ENCODE measurements at places on chromosomes 16 and 17.

- no peak for DNase-seq
Measured at GRCh38 chr16:56667581-56668571, at the start of gene MT1G. Gene MT1G, minus strand, starts transcription at chr16:56668065. Its CDS starts 72 bp downstream, at chr16:56667993.

- DNase-seq = no peak
Measured at GRCh38 chr16:53445534-53445933, 11.3 kb downstream of the RBL2 start.

GRCh38 chr16:56207421-56207820 lies 16.1 kb downstream of the GNAO1 start:
- no peak for DNase-seq

DNA sequence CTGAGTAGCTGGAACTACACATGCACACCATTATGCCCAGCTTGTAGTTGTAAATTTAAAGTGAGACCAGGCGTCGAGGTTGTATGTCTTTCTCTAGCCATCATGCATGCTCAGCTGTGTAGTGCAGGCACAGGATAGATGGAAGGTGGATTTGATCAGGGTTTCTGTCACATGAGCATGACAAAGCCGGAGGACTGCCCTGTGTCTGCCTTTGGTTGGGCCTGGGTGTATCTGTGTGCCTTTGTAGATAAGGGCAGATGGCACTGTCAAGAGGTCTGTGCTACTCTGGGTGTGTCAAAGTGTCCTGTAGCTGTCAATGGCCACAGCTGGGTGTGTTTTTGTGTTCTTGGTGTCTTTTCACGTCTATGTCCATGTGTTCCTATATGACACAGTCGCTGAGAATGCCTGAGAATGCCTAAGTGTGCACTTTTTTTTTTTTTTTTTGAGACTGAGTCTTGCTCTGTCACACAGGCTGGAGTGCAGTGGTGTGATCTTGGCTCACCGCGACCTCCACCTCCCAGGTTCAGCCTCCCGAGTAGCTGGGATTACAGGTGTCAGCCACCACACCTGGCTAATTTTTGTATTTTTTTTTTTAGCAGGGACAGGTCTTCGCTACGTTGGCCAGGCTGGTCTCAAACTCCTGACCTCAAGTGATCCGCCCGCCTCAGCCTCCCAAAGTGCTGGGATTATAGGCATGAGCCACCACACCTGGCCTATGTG lies 4.1 kb upstream of the NAGS start:
- DNase-seq = no peak

DNA sequence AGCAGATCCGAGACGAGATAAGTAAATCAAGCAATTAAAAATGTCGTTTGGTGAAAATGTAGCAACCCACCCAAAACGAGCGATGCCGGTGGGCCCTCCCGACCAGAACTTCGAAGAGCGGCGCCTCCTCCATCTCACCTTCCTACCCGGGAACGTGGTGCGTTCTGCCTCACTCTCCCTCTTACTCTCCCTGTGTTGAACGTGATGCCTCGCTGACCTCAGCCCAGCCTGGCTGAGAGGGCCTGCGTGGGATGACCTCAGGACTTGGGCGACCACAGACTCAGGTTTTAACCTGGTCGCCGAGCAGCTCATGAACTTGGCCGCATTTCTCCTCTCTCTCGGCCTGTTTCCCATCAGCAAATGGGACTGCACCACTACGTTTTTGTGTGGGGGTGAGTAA lies 69.7 kb upstream of the RPL38 start:
- no peak for DNase-seq

- DNase-seq = no peak
Measured at GRCh38 chr16:68506331-68507053, 32.6 kb upstream of the ZFP90 start.

DNA sequence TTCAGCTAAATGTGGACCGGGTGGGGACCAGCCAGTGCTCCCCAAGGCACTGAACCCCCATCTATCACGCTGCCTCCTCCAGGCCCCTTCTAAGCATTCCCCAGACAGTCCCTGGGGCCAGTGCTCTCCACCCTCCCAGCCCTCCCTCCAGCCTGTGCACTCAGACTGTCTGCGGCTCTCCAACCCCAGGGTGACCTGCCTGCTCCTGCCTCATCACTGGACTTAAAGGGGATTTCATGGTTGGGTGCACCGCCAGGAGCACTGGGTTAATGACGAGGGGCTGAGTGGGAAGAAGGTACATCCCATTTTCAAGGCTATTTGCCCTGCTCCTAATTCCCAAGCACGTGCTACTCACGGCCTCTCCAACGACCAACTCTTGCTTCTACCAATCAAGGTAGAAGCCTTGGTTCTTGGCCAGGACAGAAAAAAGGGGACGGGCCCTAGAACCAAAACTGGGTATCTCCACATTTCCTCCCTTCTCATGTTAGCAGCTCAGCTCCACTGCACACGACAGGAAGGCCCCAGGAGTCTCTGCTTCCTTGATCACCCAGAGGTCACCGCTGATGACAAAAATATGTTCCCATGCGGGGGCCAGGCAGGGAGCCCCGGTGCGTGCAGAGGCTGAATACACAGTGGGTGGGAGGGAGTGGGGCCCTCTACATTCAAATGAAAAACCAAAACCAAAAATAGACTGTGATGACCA lies 3.5 kb upstream of the ABR start:
- no peak for DNase-seq

- no peak for DNase-seq
Measured at GRCh38 chr17:1126801-1127550, 52.8 kb downstream of the ABR start.

DNA sequence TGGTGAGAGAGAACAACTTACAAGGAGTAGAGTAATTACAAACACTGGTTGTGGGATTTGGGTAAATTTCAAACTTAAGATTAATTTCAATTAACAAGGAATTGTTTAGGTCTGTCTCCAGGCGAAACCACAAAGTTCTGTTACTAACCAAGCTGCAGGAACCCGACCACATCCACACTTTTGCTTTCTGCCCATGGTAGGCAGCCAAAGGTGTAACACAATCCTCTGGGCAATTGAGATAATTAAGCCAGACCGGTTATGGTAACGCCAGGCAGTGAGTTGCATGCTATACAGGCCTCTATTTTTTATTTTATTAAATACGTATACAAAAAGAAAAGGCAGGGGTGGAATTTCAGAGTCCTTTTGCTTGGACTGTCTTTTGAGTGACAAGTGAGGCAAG lies 12.0 kb downstream of the KCNJ2 start:
- DNase-seq = no peak

DNA sequence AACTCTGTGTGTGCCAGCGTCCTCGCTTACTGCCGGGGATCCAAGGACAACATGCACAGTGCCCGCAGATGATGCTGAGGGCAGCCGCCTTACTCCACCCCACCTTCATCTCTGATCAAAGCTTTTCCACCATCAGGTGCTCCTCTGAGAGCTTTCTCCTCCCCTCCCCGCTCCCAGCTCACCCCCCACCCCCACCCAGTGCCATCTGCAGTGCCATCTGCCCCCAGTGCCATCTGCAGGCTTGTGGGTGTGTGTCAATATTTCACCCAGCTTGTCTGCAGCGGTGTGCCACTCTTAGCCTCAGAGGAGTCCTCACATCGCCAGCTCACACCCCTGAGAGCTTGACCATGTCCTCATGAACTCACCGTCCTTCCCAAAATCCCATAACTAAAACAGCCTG lies 98.2 kb upstream of the NOL11 start:
- DNase-seq = no peak

- no peak for DNase-seq
Measured at GRCh38 chr17:61455324-61456060, 3.3 kb downstream of the TBX4 start.

DNA sequence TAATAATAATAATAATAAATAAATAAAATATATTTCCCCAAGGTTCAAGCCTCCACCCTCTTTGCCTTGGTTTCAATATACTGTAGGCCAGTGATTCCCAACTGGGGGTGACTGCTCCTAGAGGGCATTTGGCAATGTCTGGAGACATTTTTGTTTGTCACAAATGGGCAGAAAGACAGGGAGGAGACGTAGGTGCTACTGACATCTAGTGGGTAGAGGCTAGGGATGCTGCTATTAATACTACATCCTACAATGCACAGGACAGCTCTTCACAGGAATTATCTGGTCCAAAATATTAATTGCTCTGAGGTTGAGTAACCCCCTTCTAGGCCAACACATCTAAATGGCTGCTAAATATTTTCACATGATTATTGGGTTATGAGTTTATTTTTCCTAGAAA lies 12.8 kb upstream of the PRR14 start:
- DNase-seq = no peak

- no peak for DNase-seq
Measured at GRCh38 chr17:83104577-83105505, 25.4 kb downstream of the METRNL start.

DNA sequence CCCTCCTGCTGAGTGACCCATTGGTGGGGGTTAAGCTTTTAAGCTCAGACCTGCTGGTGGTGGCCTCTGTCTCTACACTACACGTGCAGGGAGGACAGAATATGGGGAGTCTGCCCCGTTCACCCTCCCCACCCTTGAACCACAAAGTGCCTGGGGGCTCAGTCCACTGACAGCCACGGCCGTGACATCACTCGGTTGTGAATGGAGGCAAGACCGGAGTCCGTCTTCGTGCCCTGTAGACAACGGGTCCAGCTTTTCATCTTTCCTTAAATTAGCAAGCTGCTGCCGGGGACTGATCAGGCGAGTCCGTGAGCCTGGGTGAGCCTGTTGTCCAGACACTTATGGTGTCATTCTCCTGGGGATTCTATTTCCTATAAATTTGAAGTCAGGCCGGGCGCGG lies 67.4 kb downstream of the CRISPLD2 start:
- no peak for DNase-seq

DNA sequence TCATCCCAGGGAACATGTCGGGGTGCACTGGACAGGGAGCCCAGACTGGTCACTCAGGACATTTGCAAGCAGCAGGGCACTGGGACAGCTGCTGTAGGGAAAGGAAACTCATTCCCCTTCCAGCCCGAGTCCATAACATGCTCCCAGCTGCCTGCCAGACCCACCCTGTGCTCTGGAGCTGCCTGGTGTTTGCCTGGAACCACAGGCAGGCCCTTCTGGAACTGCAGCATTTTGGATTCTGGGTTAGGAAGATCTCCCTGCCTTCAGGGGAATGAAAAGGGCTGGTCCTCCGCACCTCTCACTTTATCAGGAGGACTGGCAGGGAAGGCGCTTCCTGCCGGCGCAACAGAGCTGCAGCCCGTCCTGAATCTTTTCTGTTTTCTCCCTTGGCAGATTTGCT lies 41.2 kb downstream of the MEAK7 start:
- no peak for DNase-seq

DNA sequence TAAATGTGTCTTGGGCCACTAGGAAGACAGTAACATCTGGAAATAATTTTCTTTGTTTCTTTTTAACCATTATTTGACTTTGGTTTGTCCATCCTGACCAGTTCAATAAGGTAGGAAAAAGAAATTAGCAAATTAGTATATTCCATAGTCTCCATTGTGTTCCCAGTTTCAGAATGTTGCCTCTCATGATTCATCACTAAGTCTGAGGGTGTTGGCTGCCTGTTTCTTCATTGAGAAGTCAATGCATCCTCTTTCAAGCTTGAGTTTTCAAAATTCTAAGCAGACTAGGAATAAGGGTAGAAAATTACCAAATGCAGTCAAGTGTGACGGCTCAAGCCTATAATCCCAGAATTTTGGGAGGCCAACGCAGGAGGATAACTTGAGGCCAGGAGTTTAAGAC lies 41.9 kb downstream of the ZFHX3 start:
- no peak for DNase-seq

- no peak for DNase-seq
Measured at GRCh38 chr17:75063626-75064025, 16.6 kb downstream of the KCTD2 start.

GRCh38 chr16:4407543-4408322 lies 8.7 kb downstream of the CORO7 start:
- no peak for DNase-seq

DNA sequence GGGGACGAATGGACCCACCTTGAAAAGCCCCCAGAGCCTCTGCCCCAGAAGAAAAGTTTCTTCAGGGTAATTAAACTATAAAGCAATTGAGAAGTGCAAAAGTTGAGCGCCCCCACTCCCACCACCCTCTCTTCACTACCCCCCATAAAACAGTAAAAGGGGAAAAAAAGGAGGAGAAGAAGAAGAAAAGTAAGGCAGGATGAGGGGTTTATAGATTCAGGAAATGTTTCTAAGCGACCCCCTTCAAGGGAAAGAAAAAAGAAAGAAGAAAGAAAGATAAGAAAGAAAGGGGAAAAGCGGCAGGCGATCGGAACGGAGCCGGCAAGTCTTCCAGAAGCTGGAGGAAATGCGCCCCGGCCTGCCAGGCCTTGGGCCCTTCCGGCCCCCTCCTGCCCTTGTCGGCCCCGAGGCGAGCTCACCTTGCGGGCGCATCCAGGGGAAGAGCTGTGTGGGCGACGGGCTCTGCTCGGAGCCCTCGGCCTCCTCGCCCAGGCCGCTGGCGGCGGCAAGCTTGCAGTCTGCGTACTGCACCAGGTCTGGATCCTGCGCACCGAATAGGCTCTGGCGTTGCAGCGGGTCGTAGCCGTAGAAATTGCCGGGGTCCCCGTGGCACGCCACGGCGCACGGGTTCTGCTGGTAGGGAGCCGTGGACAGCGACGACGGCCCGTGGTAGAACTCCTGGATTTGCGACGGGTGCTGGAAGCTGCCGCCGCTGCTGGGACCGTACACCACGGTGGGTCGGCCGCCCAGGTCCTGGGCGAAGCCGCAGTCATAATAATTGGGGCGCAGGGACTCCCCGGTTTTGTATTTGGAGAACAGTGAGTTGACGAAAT lies 1.0 kb downstream of the HOXB8 start:
- DNase-seq = no peak

DNA sequence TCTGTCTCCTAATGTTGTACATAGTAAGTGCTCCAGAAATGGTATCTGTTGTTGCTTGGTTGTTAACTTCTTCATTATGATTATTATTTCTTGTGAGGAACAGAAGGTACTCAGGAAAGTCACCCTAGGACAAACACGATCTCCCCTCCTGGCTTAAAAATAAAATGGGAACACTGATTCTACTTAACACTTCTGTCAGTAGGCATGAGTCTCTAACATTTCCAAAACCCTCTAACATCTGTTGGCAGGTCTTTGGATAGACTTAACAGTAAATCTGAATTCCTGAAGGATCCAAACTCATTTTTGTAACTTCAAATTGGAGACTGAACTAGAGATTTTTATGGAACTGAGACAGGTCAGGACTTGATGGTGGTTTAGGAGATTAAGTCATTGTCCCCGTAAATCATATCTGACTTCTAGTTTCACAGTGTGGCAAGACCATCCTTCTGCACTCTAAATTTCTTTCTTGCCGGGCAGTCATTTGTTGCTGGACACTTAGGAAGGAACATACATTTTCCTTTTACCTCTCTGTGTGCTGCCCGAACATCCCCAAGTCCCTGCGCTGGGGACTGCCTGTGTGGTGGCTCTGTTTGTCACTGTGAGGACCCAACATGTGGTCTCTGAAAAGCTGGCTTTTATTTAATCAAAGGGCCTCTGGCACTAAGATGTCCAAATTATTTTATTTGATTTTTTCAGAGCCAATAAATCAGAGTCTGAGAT lies 149.9 kb downstream of the NPIPB5 start:
- DNase-seq = no peak

GRCh38 chr16:86222965-86223551 lies 287.3 kb upstream of the FOXF1 start:
- DNase-seq = no peak

- no peak for DNase-seq
Measured at GRCh38 chr17:50043290-50044148, 12.4 kb upstream of the ITGA3 start.
